ENCODE measurements at places on chromosomes 4 and X.

DNA sequence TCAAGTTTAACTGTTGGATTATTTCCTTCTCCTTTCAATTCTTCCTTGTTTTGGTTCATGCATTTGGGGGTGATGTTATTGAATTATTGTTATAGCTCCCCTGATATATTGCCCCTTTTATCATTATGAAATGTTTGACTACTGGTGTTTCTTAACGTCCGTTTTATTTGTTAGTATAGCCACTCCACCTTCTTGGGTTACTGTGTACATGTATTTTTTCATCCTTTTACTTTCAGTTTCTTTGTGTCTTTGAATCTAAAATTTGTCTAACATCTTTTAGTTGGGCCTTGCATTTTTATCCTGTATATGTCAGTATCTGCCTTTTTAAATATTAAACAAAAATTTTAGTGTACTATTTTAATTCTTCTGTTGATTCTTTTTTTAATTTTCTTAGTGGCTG lies 88.7 kb downstream of the TNIP2 start:
- no peak for DNase-seq

DNA sequence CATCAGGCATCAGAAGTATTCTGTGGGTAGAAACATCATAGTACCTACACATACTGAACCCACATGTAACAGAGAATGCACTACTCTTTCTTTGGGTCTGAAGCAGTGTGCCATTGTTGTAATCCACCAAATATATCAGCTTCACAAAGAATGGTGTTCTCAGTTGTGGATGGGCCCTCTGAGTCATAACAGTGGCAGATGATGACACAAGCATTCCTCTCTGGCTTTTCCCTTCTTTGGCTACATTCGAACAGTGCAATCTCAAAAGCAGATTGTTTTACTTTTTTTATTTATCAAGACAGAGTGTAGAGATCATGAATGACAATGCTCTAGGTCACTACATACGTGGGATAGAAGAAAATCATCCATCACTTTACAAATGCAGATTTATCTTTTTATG lies 247.2 kb upstream of the EPHA5 start:
- DNase-seq = no peak

DNA sequence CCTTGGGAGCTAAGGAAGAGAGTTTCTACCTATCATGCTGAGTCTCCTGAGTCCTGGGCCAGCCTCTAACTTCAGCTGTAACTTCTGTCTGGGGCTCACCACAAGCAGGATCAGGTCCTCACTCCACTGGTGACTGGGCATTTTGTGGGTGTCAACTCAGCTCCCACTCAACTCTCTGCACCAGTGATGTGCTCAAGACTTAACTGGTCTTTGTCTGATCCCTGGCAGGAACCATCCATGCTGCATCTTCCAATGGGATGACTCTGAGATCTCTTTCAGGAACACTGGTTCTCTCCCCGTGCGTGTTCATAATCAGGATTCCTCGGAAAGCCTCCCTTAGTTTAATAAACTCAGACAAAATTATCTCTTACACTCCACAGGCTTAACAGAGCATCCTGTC lies 82.3 kb downstream of the COMMD8 start:
- DNase-seq = no peak

GRCh38 chr4:93751411-93751810 lies 77.1 kb upstream of the ATOH1 start:
- DNase-seq = no peak

DNA sequence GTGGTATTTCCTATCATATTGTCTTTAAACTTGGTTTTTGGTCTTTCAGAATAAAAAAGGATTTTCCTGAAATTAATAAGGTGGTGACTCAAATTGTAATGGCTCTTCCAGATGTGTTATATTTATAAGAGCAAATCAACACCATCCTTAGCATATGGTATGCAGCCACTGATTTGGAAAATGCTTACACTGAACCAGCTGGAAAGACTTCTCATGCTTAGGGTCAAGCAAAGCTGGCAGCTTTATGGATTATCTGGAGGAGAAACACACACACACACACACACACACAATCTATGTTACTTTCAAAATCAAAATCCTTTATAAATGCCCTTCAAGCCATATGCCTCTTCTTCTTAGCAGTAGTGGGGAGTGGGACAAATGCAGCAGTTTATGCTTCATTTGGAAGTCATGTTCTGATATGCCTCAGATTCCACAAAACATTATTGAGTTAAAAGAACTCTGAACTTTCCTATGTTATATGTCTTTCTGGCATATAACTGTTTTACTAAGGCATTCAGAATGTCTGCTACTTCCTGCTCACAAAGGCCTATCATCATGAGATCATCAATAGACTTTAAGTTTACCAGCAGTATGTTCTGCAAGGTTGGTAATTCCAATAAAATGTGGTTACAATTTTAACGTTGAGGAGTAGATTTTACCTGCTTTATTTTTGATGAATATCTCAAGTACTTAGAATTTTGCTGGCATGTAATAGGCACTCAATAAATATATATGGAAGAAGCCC lies 72.9 kb upstream of the PRDM5 start:
- no peak for DNase-seq

DNA sequence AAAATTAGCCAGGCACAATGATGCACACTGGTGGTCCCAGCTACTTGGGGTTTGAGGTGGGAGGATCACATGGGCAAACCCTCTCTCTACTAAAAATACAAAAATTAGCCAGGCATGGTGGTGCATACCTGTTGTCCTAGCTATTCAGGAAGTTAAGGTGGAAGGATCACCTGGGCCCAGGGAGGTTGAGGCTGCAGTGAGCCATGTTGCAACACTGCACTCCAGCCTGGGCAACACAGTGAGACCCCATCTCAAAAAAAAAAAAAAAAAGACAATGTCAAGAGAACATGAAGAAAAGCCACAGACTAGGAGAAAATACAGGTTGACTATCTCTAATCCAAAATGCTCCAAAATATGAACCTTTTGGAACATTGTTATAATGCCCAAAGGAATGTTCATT lies 153.8 kb downstream of the NEK1 start:
- no peak for DNase-seq

DNA sequence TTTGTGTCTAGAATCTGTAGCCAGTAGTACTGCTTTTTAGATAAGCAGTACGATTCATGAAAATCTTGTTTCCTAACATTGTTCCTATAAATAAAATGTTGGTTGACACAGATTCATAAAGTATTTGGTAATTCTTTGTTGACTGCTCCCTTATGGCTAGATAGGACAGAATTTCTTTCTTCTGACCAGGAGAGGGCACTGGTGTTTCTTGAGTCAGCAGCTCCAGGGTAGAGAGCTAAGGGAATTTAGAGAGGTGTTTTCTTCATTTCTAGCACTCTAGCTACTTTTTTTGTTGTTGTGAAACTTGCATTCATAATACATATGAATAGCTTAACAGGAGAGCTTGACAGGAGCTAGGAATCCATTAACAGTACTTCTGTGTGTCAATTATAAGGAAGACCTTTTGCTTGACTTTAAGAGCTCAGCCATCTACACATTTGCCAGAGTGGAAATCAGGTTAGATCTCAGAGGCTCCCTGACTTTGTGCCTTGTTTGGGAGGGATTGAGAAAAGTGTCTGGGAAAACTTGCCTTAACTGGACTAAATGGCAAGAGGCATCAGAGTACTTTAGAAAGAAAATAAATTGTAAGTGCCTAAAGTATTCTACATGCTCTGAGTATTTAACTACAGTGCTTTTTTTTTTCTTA lies 756.1 kb downstream of the SH3BGRL start:
- DNase-seq = no peak

DNA sequence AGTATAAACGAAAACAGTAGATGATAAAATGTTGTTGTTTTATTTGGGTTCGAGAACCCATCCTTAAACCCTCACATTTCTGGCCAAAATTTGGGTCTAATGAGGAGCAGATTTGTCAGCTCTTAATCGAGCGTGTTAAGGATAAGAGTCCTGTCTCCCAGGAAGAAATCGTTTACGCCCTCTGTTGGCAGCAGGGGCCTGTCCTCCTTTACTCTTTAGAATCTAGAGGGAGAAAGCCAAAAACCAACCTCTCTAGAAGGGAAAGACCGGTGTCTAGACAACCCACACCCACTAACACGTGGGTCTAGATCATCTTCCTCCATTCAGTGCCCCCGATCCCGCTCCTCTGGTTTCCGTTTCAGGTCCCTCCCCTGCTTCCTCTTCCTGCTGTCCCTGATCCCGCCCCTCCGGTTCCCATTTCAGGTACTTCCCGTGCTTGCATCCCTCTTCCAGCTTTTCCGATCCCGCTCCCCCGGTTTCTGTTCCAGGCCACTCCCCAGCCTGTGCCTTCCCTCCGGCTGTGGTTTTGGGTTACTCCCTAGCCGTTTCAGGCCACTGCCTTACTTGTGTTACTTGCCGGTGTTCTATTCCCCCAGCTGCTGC lies 339.1 kb downstream of the PAPSS1 start:
- no peak for DNase-seq

- DNase-seq = no peak
These were observed 120.6 kb downstream of the REELD1 start for GRCh38 chr4:146334862-146335449.

- DNase-seq = peak; percentile 67
These were observed 7.3 kb downstream of the PPP1R3F start for GRCh38 chrX:49276671-49277534.

- no peak for DNase-seq
These were observed 70.1 kb downstream of the CENPC start for GRCh38 chr4:67475155-67475554.

GRCh38 chr4:911871-912490 lies 20.1 kb downstream of the GAK start:
- DNase-seq = no peak

- DNase-seq = no peak
These were observed 47.9 kb downstream of the RBPJ start for GRCh38 chr4:26368685-26369084.

GRCh38 chr4:15891312-15891711 lies 47.2 kb downstream of the FGFBP1 start:
- DNase-seq = no peak

DNA sequence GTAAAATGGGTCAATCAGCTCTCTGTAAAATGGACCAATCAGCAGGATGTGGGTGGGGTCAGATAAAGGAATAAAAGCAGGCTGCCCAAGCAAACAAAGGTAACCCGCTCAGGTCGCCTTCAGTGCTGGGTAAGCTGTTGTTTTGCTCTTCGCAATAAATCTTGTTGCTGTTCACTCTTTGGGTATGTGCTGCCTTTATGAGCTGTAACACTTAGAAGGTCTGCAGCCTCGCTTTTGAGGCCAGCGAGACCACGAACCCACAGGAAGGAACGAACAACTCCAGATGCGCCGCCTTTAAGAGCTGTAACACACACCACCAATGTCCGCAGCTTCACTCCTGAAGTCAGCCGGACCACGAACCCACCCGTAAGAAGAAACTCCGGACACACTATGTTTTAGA lies 11.5 kb upstream of the CAMK2D start:
- no peak for DNase-seq

DNA sequence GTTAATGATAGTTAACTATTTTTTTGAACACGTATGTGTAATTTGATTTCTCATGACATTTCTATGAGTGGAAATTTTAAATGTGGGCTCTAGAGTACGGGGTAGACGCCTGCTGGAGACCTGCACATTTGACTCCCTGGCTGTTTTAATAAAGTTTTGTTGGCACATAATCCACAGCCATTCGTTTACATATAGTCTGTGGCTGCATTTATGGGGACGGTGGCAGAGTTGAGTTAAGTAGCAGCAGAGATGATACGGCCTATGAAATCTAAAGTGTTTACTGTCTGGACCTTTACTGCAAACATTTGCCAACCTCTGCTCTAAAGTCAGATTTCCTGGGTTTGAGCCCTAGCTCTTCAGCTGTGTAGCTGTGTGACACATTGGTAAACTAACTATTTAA lies 118.8 kb downstream of the CHRNA9 start:
- no peak for DNase-seq

DNA sequence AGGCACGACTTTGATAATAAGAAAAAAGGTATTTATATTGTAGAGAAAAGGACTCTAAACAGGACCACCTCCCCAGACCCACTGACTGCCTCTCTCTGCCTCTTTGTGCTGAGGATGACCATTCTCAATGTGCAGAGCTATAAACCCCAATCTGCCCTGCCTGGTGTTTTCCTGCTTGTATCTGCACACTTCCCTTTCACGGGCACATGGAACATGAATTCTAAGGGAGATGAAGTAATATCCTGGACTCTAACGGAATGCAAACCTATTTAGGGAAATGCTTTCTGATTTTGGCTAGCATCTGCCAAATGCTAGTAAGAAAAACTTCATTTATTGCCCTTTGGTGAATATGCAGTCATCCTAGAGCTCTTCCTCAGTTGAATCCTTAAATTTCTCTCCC lies 2.4 kb downstream of the DIPK2B start:
- DNase-seq = no peak

- no peak for DNase-seq
These were observed 55.8 kb upstream of the ARHGAP24 start for GRCh38 chr4:85419103-85419502.

DNA sequence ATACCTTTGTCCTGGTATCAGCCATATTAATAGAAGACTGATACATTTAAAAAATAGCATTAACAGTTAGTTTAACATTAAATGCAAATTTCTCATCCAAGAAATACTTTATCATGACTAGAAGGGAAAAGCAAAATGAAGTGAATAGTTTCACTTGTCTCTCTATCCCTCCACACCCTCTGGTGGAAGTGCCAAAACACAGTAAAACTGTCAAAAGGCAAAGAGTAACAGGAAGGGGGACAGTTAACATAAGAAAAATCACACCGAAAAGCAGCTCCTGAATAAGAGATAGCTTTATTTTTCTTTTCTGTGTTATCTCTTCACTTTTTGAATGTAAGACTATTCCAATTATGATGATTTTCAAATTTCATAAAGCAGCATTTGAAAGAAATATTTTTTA lies 187.2 kb downstream of the FBXW7 start:
- no peak for DNase-seq

DNA sequence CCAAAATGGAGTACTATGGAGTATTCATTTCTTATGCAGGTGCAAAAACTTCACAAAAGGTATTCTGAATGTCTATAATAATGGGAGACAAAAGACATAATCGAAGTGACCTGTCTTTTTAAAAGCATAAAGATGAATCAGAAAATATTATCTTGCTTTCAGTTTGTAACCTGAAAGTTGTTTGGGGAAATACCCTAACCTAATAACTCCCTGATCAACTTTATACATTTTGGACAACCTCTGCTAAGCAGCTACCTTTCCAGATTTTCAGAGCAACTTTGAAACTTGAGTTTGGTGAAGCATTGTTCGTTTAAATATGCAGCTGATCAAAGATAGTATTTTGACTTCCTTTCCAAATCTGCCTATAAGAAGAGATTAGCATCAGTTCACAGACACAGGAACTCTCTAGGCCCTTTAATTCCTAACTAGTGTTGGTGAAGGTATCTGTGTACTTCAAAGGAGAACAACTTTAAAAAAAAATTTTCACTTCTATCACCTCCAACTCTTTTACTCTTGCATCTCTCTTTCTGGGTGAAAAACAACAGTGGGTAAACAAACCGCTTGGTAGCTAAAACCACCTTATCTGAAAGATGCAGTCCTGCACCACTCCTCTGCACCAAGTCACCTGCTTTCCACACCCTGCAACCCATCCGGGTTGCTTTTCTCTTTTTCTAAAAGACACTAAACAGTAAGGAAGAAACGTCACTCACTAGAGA lies 26.5 kb downstream of the CD40LG start:
- no peak for DNase-seq

- DNase-seq = peak; percentile 67
These were observed at the start of gene NALF2 for GRCh38 chrX:69503782-69504625. TSS of gene NALF2 (plus strand) at chrX:69504326. CDS start at chrX:69505283, 957 bp downstream.

Data from vagina (tissue), 2 donors.